ENCODE measurements at places on chromosomes 7 and 10. TPM values are rescaled to one million over a fixed set of nuclear protein-coding genes. Genes with fewer than 3 reads are reported as not detected.

The MSMB gene
- not detected for total RNA-seq

The SAMD9 gene
- total RNA-seq, result 2.7 TPM

The LLCFC1 gene
- not detected for total RNA-seq

The TUBAL3 gene
- total RNA-seq, result 6.3 TPM

The SFTPD gene
- total RNA-seq, result 0.29 TPM

The ITIH5 gene
- total RNA-seq, result 3.9 TPM

The COL13A1 gene
- not detected for total RNA-seq

GRCh38 chr10:124281666-124282065 lies 137.1 kb downstream of the OAT start:
- no peaks in the 10 kb centered on the region for H3K4me1 ChIP-seq
- H3K36me3 ChIP-seq, result no peaks in the 10 kb centered on the region
- no peak overlapping the region for H3K4me3 ChIP-seq
- H3K27me3 ChIP-seq, result peaks cover 27% of the 10 kb centered on the region
- DNase-seq, result no peak

- peaks cover 44% of the 10 kb centered on the region for H3K4me1 ChIP-seq
- peaks cover 15% of the 10 kb centered on the region for H3K36me3 ChIP-seq
- no peak overlapping the region for H3K4me3 ChIP-seq
These were observed 73.6 kb downstream of the RELN start for GRCh38 chr7:103915680-103916357.

GRCh38 chr10:29026065-29026797 lies 262.6 kb upstream of the LYZL1 start:
- no peak overlapping the region for H3K4me3 ChIP-seq
- peaks cover 43% of the 10 kb centered on the region for H3K27me3 ChIP-seq
- DNase-seq, result no peak
- H3K27ac ChIP-seq, result no peak overlapping the region

DNA sequence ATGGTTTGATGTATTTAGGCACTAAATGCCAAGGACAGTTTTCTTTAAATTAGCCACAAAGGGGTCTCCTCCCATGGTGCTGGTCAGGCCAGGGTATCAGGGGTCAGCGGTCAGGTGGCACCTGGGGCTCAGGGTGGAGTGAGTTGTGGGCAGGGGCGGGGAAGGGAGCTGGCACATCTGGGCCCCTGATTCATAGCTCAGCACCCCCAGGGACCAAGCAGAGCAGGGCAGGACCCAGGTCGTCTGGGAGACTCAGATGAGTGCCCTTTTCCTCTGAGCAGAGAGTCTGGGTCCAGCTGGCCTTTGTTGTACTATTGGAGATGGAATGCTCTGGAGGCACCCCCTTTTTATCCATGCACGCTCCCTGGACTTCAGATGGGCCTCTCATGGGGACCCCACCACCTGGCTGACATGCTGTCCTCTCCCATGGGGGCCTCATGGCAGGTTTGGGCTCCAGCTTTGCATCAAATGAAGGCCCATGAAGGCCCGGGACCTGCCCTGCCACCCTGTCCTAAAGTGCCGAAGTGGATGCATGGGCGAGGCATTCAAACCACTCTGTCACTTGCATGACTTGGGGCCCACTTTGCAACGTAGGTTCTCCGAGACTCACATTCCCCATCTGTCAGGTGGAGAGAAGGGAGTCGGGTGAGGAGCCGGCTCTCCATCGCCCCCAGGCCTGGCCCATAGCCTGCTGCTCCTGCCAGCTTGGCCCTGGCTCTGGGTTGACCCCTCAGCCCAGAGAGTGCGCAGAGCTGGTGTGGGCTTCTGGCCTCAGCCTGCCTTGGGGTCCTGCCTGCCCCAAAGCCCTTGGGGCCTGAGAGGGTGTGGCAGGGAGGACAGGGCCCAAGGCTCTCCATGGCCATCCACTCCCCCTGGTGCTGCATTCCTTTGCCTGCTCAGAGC lies 66.4 kb downstream of the RAMP3 start:
- H3K4me3 ChIP-seq, result no peak overlapping the region
- peaks cover 23% of the 10 kb centered on the region for H3K27me3 ChIP-seq
- no peak for DNase-seq
- no peaks in the 10 kb centered on the region for H3K36me3 ChIP-seq
- H3K4me1 ChIP-seq, result peaks cover under 1% of the 10 kb centered on the region

GRCh38 chr10:3123571-3124411 lies 48.8 kb downstream of the PITRM1 start:
- peaks cover 94% of the 10 kb centered on the region for H3K36me3 ChIP-seq
- H3K27ac ChIP-seq, result no peak overlapping the region
